GM13976 (cell line): ENCODE measurements at places on chromosomes 1 and 21.

- DNase-seq = no peak
Observed at GRCh38 chr1:167909691-167910180, 4.2 kb downstream of the ADCY10 start.

- no peak for DNase-seq
Observed at GRCh38 chr1:107640207-107640606, 324.8 kb downstream of the VAV3 start.

- no peak for DNase-seq
Observed at GRCh38 chr1:236612349-236612748, 8.0 kb upstream of the HEATR1 start.

GRCh38 chr1:178142806-178143205 lies 48.9 kb downstream of the RASAL2 start:
- no peak for DNase-seq

DNA sequence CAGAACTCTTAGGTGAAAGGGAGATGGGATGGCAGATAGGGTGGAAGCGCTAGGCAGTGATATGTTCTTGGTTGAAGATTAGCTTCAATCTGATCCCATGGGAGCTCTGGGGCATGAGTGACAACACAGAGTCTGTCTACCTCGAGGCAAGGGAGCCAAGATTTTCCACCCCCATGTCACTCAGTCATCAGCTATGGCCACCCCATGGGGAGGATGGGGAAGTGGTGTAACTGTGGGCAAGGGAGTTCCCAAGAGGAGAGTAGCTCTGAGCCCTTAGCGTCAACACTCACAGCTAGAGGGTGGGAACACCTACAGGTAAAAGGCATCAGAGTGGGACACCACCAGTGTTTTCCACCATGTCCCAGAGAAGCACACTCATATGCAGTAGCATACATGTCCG lies 30.3 kb upstream of the C1QA start:
- no peak for DNase-seq

DNA sequence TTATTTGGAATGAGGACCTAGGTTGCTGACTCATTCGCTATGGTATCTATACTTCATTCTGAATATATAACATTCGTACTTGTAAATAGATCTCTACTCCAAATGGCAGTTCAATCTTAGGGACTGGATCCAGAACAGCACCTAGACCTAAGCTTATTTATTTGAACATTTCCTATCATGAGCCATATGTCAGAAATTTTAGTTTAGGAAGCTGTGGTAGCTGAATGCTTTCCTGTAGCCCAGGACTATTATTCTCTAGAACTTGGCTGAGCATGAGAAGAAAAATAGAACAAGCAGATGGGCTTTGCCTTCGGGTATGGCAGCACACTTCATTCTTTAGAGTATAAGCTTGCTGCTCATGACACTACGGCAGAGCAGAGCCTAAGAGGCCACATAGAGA lies 1114.4 kb upstream of the B3GALT2 start:
- no peak for DNase-seq

GRCh38 chr1:16017461-16018303 lies at the start of gene HSPB7:
Gene HSPB7 (minus strand): TSS chr1:16018043. CDS start chr1:16017963, 80 bp downstream.
- peak; percentile 51 for DNase-seq

DNA sequence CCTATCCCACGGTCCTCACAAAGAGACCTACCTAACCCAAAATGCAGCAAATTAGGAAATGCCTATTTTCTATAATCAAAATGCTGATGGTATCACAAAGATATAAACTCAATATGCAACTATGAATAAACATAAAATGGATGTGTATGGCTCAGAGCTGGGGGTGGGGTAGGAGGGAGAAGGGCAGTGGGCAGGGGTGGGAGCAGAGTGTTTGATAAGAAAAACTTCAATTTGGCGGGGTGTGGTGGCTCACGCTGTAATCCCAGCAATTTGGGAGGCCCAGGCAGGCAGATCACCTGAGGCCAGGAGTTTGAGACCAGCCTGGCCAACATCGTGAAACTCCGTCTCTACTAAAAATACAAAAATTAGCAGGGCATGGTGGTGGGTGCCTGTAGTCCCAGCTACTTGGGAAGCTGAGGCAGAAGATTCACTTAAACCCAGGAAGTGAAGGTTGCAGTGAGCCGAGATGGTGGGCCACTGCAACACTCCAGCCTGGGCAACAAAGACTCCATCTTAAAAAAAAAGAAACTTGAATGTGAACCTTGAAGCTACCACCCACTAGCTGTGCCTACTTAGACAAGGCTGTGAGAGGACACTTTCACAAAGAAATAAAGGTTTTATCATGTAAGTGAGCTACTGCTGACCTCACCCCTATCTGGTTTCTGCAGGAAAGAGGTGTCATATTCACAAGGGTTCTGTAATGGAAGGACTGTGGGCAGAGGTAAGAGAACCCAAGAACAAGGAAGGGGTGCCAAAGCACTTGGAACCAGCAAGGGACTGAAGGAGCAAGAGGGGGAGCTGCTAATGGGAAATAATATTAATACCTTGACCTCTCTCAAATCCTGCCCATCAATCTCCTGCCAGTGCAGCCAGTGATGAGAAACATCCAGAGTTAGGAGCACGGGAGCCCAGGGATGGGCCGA lies 53.0 kb downstream of the HLCS start:
- DNase-seq = no peak

DNA sequence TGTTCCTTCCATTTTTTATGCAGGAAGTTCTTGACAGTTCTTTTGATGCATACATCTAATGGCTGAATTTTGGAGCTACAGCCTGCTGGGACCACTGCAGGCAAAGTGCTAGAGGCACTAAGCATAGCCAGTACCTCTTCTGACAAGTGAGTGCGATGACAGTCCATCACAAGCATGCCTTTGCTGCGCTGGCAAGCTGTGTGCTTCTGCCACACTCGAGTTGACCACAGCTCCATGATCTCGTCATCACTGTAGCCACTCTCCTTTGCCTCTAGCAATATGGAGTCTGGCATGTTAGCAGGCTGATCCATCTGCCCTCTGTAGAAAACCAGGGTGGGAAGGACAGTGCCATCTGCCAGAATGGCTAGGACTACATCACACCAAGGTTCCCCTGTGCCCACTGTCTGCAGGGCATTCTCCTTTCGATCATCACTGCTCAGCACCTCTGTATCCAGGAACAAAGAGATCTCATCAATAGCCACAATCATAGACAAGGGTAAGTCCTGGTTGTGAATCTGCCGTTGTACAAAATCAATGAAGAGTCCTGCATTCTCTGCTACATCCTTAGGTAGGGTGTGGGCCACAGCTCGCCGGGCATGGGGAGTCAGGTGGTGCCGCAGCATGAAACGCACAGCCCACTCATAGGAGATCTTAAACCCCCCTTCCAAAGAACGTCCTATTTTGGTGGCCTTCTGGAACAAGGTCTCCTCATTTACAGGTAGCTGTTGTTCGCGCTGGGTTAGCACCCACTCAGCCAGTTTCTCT lies 6.0 kb downstream of the PSMB4 start:
- DNase-seq = no peak
